ENCODE measurements at places on chromosomes 3 and 15.

DNA sequence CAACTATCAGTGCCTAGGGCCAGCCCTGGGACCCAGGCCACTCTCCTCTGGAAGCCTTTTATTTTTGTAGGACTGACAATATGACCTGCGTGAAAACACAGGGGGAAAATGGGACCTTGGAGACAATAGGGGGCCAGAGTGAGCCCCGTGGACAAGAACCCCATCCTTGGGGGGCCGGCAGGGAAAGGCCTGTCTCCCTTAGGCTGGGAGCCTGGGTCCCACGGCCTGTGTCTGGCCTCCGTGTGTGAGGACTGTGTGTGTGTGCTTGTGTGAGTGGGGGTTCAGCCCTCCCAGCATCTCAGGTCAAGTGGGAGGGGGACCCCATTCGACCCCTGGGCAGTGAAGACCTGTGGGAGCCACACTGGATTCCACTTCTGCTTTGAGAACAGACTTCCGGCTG lies 53.3 kb downstream of the EXOG start:
- DNase-seq = no peak

GRCh38 chr3:169759256-169759655 lies 5.6 kb downstream of the TERC start:
- no peak for DNase-seq

DNA sequence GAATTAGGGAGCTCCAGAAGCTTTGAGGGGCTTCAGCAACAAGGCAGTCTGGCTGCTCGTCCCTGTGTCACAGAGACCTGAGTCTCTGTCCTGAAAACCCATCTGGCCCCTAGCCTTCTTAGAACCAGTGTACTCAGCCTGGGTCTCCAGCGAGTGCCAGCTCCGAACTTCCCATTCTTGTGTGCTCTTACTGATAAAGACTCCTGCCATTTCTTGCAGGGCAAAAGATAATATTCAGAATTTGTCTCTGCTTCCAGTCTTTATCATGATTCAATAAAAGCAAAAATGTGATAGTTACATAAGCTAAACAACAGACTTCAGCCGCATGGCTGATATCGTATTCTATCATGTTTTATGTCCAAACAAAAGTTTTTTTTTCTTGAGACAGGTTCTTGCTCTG lies 36.0 kb upstream of the BCL2A1 start:
- DNase-seq = no peak

DNA sequence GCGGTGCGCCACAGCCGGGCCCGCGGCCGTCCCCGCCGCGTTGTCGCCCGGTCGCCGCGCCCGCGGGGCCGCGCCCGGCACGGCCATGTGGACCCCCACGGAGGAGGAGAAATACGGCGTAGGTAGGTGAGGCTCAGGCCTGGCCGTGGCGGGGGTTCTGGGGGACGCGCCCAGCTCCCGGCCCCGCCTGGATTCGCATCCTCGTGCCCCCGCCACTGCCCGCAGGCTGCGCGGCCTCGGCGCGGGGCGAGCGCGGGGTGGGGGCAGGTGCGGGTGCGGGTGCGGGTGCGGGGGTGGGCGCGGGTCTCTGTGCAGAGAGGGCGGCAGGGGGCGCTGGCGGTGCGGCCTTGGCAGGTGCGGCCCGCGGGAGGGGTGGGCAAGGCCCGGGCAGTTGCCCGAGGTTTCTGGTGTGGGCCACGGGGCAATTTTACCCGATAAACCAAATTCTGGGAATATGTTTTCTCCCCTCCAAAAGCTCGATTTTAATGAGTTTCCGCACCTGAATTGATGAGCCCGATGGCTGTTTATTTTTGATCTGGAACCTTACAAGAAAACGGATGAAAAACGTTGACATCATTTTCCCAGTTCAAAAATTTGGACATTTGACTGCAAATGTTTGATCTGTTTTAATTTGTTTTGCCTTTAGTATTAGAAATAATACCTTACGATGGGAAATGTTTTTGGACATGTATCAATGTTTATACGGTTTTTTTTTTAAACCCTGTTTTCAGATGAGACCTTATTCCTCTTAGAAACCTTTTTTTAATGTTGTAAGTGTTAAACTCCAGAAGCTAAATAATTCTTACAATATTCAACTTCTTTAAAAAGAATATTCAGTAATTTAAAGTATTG lies 678 bp downstream of the DOCK3 start:
- peak; percentile 69 for DNase-seq

All from nucleus accumbens (tissue), 56 donors.